ENCODE measurements at places on chromosomes 2 and 18.

- peak; percentile 78 for DNase-seq
Measured at GRCh38 chr2:191319186-191319585, 74.0 kb downstream of the MYO1B start.

DNA sequence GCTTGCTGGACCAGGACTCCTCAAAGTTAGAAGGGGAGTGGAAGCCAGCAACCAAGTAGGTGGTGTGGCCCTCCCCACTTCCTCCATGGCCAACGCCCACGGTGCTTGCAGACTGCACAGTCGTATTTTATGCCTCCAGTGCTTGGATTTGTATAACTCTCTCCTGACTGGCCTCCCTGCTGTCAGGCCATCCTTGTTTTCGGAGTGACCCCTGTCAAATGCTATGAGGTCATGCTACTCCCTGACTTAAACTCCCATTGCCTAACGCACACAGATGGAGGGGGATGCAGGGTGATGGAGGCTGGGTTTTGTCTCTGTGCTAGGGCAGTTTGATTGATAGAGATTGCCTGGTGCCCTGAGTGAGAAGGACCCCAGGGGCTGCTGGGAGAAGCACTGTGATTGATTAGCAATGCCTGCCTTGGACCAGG lies 36.1 kb downstream of the GLI2 start:
- DNase-seq, result no peak

- DNase-seq, result peak; percentile 39
Measured at GRCh38 chr18:58615140-58616132, 13.5 kb downstream of the ALPK2 start.

DNA sequence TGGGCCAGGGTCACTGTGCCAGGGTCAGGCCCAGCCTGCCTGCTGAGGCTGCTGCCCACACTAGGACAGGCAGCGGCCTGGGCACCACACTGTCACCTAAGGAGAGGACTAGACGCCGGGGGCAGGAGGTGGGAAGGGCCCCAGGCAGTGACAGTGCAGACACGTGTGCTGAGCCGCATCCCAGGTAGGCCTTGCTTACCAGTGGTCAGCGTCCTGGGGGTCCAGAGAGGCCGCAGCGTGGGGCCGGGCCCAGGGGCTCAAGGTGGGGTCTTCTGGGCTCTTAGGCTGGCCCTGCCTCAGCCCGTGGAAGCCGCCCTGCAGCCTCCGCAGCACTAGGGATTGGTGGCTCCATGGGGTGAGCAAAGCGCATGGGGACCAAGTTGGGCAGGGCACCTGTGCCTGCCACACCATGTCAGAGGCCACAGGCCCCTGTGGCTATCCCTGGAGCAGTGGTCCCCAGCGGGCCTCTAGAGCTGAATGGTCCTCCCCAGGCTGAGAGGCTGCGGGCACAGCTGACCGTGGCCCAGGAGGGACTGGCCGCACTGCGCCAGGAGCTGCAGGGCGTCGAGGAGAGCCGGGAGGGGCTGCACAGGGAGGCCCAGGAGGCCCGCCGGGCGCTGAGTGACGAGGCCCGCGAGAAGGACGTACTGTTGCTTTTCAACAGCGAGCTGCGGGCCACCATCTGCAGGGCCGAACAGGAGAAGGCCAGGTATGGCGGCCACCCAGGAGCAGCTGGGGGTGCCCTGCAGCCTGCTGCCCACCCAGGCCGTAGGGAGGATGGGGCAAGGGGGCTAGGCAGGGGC lies 35.2 kb upstream of the SNED1 start:
- no peak for DNase-seq

- no peak for DNase-seq
Measured at GRCh38 chr2:175234153-175234552, 52.6 kb upstream of the ATP5MC3 start.

GRCh38 chr2:21281791-21282514 lies 158.2 kb downstream of the TDRD15 start:
- DNase-seq, result no peak

DNA sequence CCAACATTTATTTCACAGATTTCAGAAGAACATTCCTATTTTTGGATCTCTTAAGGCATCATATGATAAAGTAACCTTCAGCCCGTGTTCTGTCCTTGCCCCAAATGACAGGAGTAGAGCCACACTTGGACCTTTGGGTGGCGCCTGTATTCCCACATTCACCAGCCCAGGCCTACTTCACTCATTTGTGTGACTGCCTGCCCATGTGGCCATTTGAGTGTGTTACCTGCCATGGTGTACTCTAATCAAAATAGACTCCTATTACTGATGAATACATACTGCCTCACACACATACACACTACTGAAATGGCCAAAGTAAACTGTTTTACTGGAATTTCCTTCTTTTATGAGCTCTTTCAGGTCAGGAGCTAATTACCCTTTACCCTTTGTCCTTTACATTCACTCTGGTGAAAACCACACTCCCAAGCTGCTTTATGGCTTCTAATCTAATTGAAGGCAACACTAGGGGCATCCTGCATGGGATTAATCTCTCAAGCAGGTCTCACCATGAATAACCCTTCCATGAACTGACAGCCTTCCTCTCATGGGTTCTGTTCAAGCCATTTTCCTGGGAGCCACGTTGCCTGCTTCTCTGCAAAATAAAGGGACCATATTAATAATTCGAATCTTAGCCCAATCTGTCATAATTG lies 271.0 kb upstream of the GALNT5 start:
- DNase-seq, result no peak

DNA sequence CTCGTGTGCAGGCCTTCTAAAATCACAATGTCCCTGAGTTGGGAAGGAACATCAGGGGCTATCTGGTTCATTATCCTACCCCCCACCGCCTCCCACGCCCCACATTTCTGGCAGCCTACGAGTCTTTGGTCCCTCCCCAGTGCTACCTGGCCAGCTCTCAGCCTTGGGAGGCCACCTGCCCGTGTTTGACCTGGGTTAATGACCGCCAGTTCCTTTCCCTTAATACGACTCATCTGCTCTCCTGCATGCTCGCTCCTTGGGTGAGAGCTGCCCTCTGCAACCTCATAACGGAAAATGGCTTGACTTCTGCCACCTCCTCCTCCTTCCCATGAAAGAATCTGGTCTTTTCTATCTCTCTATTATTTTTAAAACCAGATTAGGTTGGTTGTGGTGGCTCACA lies 112.5 kb downstream of the NEDD4L start:
- no peak for DNase-seq

DNA sequence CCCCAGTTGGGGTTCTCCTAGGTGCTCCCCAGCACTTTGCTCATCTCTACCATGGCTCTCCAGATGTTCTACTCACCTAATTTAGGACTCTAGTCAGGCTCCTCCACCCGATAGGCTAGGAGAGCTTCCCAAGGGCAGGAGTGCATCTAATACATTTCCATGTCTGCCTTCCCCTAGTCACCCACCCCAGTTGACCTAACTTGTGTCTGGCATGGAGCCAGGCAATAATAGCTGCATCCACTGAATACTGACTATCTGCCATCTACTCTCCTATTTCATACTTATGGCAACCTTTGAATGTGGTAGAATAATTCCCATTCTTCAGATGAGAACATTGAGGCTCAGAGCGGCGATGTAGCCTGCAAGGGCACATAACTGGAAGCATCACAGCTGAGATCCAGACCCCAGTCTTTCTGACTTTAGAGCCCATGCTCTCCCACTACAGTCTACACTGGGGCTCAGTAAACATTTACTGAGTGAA lies 71.8 kb upstream of the YWHAQ start:
- no peak for DNase-seq

GRCh38 chr18:34321066-34321465 lies 96.4 kb upstream of the NOL4 start:
- DNase-seq, result no peak

DNA sequence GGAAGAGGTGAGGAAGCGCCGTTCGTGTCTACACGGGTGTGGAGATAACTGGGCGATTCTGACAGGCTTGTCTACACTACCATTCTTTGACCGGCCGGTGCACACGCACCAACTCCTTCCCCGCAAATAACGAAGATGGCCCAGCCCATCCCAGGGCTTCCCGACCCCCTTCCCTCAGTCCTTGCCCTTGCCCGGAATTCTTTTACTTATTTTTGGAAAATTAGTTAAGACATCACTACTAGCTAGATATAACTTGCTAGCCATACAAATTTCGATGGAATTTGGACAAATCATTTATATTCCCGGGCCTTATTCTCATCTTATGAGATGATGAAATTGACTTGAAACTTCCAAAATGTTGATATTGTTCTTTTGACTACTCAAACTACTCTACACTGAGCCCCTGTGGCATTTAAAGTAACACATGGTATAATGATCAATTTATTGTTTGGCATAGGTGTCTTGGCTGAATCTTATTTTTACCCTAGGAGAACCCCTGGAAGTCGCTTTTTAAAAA lies 1.3 kb downstream of the ERICH2 start:
- DNase-seq, result no peak
